ENCODE measurements at places on chromosomes 1 and 21.
A peak's percentile ranks its signal among the peaks of the same experiment; 100 is the strongest.

- DNase-seq, result no peak
These were observed 103.6 kb upstream of the COL6A1 start for GRCh38 chr21:45877821-45878469.

GRCh38 chr1:214698559-214698958 is 95.6 kb downstream of the CENPF start:
- no peak for DNase-seq

GRCh38 chr1:109928591-109929111 is 18.0 kb downstream of the CSF1 start:
- DNase-seq, result no peak

DNA sequence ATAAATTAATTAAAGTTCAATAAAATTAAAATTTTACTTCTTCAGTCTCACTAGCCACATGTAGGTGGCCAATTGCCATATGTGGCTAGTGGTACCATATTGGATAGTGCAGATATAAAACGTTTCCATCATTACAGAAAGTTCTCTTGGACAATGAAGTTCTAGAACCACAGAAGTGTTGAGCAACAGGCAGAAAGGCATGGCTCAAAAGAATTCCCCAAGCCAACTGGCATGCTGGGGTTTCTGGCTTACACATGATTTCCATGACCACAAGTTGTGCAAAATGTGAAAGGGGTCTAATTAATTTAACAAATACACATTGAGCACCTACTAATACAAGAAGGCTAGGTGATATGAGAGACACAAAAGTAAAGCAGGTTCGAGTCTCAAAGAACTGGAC is 72.2 kb upstream of the CDC42BPA start:
- no peak for DNase-seq

GRCh38 chr1:52166996-52167753 is 25.3 kb downstream of the ZFYVE9 start:
- DNase-seq, result no peak

- DNase-seq, result no peak
These were observed 6.2 kb downstream of the AKIRIN1 start for GRCh38 chr1:38997034-38997900.

- no peak for DNase-seq
These were observed 124.2 kb upstream of the ZBTB40 start for GRCh38 chr1:22327411-22327810.

GRCh38 chr1:225862581-225862950 is 19.6 kb downstream of the TMEM63A start:
- DNase-seq, result no peak

- no peak for DNase-seq
These were observed 1.5 kb downstream of the ZNF684 start for GRCh38 chr1:40532844-40533424.

GRCh38 chr1:59135761-59136255 is 161.1 kb upstream of the FGGY start:
- no peak for DNase-seq

GRCh38 chr1:12405325-12406210 is 175.7 kb downstream of the VPS13D start:
- no peak for DNase-seq

DNA sequence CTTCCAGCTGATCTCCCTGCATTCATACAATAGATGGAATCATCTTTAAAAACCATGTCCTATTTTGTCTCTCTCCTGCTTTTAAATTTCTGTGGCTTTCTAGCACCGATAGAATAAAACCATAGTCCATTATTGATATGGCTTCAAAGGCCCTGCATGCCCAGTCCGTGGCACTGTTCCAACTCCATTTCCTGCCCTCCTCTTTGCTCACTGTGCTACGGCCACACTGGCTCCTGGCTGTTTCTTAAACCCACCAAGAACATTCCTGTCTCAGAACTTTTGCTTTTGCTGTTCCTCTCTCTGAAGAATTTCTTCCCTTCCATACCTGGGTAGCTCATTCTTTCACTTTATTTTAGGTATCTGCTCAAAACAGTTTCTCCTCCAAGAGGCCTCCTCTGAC is 7.2 kb downstream of the SLAMF1 start:
- no peak for DNase-seq

- no peak for DNase-seq
These were observed 5.3 kb downstream of the KTI12 start for GRCh38 chr1:52028328-52028727.

- DNase-seq, result no peak
These were observed 10.7 kb downstream of the CELF3 start for GRCh38 chr1:151705753-151706463.

DNA sequence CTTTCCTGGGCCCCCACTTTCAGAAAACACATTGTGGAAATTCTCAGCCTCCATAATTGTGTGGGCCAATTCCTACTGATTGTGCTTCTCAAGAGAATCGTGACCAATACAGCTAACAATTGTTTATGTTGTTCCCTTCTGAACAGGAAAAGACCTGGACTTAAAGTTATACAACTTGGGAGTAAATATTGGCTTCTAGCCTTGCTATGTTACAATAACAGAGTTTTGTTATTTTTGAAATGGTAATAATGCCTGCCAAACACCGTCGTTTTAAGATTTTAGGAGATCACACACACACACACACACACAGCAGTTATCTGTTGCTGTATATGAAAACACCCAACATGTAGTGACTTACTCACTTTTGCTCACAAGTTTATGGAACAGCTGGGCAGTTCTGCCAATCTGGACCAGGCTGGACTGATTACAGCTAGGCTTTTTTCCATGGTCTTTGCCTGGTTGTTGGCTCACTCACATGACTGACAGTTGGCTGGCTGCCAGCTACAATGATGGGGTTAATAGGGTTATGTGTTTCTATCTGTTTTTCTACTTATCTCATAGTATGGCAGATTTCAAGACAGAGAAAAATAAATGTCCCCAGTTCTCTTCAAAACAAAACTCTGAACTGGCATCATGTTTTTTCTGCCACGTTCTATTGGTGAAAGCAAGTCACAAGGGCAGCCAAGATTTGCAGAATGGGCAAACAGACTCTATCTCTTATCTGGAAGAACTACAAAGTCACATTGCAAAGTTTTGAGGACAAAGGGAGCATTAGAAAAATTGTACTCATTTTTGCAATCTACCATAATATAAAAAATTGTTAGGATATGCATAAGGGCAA is 447.5 kb downstream of the NEGR1 start:
- DNase-seq, result no peak

DNA sequence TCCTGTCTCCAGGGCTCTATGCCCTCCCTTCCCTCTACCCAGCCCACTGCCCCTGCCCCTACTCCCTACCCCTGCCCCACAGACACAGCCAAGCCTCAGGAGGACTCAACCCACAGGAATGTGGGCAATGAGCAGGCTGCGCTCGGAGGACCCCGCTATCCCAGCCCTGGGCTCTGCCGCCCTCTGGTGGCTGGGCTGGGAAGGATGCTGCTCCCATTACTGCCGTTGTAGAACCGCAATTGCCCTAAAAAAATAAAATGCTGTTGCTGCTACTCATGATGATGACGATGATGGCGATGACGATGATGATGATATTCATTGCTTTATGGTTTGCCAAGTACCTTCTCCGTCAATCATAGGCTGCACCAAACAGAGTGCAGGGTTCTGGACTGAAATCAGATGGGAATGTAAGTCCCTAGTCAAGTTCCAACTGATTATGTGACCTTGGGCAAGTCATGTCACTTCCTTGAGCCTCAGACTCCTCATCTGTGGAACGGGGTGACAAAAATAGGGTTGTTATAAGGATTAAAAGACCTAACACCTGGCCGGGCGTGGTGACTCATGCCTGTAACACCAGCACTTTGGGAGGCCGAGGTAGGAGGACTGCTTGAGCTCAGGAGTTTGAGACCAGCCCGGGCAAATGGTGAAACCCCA is 24.6 kb downstream of the ARHGEF19 start:
- peak; percentile 74 for DNase-seq

DNA sequence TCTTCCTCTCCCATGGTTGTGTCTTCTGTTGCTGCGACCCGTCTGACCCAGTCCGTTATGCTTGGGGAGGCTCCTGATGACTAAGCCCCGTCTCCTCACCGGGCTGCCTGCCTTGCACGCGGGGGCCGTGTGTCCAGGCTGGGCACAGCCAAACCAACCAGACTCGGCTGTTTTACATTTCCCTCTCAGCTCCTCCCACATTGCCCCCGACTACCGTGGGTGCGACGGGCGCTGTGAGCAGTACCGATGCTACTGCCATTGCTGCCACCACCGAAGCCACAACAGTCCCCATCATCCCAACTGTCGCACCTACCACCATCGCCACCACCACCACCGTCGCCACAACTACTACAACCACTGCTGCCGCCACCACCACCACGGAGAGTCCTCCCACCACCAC is 46.0 kb upstream of the CNTN2 start:
- DNase-seq, result no peak

DNA sequence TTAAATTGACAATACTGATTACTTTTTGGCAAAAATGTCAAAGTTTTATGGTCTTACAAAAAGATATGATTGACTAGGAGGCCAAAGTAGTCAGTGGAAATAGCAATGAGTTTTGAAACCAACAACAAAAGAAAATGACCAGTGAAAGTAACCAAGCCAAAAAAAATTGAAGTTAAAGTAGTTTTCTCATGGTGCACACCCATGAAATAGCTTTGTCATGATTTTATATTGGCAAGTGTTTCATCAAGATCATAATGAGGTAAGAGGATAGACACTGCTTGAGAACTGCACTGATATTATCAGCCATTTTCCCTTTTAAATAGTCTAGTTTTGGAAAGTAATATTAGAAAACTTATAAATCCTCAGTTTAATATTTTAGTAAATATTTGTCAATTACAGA is 206.2 kb upstream of the ADAMTS5 start:
- DNase-seq, result no peak

Measured in T-helper 9 cell (primary cell).